Umbilical cord (tissue), 2 donors: ENCODE measurements at places on chromosomes 2 and 18. TPM values are rescaled to one million over a fixed set of nuclear protein-coding genes. Genes with fewer than 3 reads are reported as not detected.

DNA sequence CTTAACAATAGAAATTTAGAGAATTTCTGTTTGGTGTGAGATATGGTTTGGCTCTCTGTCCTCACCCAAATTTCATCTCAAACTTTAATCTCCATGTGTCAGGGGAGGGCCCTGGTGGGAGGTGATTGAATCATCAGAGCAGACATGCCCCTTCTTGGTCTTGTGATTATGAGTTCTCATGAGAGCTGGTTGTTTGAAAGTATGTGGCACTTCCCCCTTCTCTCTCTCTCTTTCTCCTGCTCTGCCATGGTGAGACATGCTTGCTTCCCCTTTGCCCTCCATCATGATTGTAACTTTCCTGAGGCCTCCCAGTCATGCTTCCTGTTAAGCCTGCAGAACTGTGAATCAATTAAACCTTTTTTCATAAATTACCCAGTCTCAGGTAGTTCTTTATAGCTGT lies 524.7 kb upstream of the ACVR2A start:
- no peak for DNase-seq

GRCh38 chr18:44590956-44591670 lies 89.6 kb upstream of the SETBP1 start:
- DNase-seq = no peak

DNA sequence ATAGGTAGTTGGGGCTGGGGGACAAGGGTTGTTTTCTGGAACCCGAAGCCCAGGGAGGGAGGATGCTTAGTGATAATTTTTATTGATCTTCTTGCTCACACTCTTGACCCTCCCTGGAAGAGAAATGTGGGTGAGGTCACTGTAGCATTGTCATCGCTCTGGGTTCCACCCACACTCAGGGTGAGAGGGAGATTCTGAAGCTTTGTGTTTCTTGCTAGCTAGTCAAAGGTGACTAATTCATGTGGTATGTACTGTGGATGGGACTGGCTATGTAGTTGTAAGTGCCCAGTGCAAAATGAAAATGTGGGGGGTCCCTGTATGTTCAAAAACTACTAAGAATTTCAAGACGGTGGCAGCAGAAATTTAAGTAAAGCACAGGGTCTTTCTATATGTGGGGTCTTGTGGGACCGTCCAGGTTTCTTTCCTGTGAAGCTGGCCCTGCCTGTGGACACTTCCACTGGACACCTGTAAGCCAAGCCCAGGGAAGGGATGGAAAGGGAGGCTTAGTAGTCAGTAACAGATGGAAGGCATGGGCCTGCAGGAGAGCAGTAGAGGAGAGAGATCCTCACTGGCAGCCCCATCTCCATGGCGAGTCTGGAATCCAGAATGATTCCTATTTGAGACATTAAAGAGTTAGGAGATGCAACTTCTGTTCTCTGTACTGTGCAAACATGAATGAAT lies 35.0 kb downstream of the TSN start:
- DNase-seq = no peak

- DNase-seq = no peak
Observed at GRCh38 chr2:2931318-2932075, 446.1 kb downstream of the EIPR1 start.

GRCh38 chr2:1979138-1979537 lies 234.8 kb upstream of the PXDN start:
- DNase-seq = no peak

DNA sequence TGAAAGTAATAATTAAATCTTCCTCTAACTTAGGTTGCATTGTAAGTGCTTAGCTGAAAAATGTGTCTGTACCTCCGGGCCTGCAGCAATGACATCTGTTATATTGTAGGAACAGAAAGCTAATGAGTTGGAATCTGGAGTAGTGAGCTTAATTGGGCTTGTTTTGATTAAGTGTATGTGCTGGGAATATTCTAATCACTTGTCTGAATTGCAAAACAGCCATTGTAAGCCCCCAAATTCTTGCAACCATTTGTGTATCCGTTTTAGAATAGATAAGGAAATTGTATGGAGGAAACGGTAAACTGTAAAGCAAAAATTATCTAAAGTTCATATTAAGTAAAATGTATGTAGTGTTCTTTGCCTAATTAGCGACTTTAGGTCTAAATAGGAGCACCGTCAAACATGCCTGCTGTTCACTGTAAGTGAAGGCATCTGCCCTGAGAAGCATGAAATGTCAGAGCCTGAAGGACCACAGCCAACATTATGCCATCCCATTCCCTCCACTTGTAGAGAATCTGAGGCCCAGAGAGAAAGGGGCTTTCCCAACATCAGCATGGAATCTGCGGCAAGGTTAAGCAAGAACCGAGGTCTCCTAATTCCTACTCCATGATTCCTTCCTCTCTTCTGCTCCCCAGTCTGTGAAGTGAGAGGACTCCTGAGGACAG lies 466.4 kb downstream of the TDRD15 start:
- no peak for DNase-seq

- no peak for DNase-seq
Observed at GRCh38 chr2:20072436-20073158, 21.2 kb upstream of the LAPTM4A start.

DNA sequence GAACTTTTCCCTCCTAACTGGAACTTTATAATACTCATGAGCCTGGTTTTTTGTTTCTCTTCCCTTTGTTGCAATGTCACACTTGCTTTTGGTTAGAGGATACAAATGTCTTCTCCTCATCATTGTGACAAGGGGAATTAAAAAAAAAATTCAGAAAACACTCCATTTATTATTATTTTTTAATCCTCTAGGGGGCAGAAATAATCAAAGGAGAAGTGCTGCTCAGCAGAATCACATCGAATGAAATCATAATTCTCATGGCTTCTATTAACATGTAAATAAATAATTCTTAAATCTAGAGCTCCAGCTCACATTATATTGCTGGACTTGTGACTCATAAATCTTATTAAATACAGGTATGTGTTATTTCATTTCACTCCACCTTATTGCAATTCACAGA lies 273.8 kb downstream of the TRIB2 start:
- no peak for DNase-seq

GRCh38 chr2:148944536-148944935 lies 69.5 kb downstream of the KIF5C start:
- DNase-seq = no peak

DNA sequence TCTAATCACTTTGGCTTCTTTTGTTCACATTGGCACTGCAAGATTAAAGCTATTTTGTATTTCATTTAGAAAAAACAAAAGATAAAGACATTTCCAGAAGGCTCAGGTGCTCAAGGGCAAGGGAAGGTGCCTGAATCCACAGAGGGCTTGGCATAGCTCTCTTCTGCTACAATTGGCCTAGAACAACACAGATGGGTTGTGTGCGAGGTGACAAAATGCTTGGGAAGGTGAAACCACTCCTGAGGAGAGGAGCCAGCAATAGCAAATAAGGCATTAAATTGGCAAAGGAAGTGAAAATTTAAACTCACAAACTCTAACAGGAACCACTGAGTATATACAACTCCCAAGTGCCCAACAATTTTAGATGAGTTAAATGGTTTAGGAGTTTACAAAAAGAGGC lies 1290.4 kb upstream of the CHAC2 start:
- no peak for DNase-seq

GRCh38 chr2:107777974-107778373 lies 48.7 kb upstream of the RGPD4 start:
- DNase-seq = no peak

- DNase-seq = peak; percentile 93
Observed at GRCh38 chr2:156334496-156335478, 2.3 kb upstream of the NR4A2 start.

DNA sequence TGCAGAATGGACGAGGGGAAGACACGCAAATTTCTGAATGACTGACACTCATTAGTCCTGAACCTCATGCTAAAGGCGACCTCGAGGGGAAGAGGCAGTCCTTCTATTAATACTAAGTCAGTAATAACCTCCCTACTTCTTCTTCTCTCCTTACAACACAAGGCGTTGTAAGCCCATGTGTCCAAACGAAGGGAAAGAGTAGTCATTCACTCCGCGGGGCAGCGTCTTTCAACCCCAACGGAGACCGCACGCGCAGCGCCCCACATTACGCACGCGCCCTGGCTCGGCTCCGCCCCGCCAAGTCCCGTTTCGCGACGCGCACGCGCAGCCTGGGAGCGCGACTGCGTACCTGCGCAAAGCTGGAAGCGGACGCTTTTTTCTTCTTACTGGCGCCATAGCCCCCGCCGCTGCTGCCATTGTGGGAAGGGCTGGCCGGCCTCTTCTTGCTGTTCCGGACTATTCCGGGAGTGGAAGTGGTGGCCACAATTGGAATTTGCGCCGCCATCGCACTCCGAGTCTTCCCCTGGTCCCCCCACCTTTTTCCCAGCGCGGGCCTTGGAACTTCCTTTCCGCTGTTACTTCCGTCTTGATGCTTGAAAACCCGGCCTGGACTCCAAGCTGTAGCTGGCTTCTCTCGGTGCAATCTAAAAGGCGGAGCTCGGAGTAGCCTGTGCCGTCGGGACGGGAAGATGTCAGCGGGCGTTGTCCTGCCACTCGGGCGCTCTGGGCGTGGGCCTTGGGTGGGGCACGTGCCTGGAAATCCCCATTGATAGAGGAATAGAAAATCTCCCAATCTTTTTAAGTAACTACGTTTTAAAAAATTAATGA lies at the start of gene INO80C:
Gene INO80C (minus strand): TSS at position 591 of the 828 bp plus-strand sequence. CDS start 86 bp downstream, at position 505.
- peak; percentile 97 for DNase-seq

- no peak for DNase-seq
Observed at GRCh38 chr2:233328922-233329321, 21.3 kb downstream of the SAG start.

DNA sequence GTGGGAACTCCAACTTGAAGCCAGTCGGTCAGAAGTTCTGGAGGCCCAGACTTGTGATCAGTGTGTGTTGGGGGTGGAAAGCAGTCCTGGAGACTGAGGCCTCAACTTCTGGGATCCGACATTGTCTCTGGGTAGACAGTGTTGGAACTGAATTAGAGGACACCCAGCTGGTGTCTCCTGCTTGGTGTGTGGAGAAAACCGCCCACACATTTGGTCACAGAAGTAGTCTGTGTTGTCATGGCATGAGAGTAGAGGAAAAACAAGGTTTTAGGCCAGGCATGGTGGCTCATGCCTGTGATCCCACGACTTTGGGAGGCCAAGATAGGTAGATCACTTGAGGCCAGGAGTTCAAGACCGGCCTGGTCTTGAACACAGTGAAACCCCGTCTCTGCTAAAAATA lies 51.5 kb downstream of the PUM2 start:
- no peak for DNase-seq

GRCh38 chr2:20597860-20598183 lies 53.1 kb downstream of the HS1BP3 start:
- DNase-seq = no peak

- no peak for DNase-seq
Observed at GRCh38 chr18:59911600-59911999, 11.8 kb downstream of the PMAIP1 start.

- DNase-seq = peak; percentile 49
Observed at GRCh38 chr2:98769784-98770183, 38.9 kb upstream of the MGAT4A start.

GRCh38 chr18:51044928-51045585 lies 15.0 kb downstream of the SMAD4 start:
- DNase-seq = no peak

DNA sequence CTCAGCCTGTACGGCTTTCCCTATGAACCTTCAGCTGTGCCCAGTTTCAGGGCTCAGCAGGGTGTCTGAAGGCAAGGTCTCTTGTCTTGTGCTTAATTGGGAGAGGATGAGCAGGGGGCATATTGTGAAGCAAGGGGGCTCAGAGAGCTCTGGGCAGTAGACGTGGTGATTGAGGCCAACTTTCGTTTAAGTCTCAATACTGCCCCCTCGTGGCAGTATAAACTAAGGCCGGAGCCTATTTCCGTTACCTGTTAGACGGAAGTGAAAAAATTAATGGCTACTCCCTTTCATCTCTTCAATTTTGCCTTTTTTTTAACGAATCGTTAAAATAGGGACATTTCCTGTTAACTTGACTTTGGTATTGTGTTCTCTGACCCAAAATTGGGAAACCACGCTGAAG lies 193.4 kb downstream of the TDRD15 start:
- peak; percentile 66 for DNase-seq

DNA sequence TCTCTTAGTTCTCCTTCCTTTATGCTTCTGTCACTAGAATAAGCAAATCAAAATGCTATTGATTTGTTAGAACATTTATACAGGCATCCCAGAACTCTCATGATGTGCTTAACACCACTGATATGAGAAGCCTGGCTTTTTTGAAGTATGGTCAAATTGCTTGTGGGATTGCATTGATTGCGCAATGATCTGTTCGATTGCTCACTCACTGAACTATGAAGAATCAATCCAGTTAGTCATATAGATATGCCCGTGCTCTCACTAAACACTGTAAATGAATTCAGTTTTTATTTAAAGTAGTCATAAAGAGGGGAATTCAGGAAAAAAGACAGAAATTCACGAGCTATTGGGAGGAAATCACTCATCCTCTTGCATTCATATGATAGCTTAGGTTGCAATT lies 1237.8 kb downstream of the SUCLG1 start:
- no peak for DNase-seq

DNA sequence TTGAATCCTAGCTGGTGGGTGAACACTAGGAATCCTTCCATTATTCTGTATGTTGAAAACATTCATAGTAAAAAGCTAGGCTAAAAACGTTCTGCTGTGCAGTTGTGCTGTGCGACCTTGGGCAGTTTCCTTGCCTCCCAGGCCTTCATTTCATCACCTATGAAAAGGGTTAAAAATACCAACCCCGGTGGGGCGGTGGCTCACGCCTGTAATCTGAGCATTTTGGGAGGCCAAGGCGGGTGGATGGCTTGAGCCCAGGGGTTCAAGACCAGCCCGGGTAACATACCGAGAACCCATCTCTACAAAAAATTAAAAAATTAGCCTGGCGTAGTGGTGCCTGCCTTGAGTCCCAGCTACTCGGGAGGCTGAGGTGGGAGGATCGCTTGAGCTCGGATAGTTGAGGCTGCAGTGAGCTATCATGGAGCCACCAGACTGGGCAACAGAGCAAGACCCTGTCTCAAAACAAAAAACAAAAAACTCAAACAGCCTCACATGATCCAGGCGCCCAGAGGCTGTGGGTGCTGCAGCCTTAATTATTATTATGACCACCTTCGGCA lies 2.9 kb upstream of the RRM2 start:
- DNase-seq = no peak

GRCh38 chr2:111246620-111247061 lies 125.9 kb downstream of the BCL2L11 start:
- DNase-seq = no peak

DNA sequence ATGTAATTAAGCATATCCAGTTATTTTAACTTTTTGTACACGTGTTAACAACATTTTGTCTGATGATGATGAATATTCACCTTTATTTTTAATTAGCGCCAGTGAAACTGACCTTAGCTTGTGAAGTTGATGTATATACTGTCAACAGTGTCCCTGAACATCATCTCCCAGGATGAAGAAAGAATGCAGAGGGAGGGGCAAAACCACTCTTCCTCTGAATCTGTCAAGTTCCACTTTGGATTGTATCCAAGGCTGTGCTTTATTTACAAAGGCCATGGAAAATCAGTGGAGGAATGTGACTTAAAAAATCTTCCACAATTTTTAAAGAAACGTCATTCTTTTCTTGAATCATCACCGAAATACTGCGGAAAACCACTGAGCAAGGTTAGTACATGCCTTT lies 4.5 kb upstream of the RMDN2 start:
- peak; percentile 24 for DNase-seq

Gene CRYGD
- not detected for total RNA-seq

Gene SOWAHC
- total RNA-seq = 34.4 TPM

Gene CCDC178
- total RNA-seq = 5.5 TPM

Gene MRPL19
- 43.8 TPM for total RNA-seq

Gene RAD51AP2
- total RNA-seq = 11.6 TPM

Gene HOXD3
- not detected for total RNA-seq

Gene PCBP1
- 40.0 TPM for total RNA-seq

Gene HJURP
- 3.9 TPM for total RNA-seq

Gene AKAIN1
- total RNA-seq = not detected
